ENCODE measurements at places on chromosomes 1 and 21.

GRCh38 chr1:116302281-116302680, 70.8 kb upstream of the ATP1A1 start:
- DNase-seq = no peak

DNA sequence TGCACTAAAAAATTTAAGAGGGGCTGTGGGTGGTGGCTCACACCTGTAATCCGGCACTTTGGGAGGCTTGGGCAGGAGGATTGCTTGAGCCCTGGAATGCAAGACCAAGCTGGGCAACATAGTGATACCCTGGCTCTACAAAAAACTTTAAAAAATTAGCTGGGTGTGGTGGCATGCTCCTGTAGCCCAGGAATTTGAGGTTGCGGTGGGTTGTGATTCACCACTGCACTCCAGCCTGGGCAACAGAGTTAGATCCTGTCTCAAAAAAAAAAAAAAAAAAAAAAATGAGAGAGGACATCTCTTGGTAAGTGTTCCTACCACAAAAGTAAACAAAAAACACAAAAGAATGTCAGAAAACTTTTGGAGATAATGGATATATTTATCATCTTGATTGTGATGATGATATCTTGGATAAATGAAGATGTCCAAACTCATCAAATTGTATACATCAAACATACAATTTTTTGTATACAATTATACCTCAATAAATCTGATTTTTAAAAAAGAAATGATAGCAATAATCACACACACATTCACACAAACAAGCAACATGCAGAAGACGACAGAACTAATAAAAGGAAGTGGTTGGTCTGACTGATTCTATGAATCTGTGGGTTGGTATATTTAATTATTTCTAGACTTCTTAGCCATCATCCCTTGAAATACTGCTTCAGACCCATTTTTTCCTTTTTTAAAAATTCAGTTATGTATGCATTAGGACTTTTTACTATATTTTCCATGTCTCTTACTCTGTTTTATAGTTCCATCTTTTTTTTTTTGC, 465.9 kb downstream of the PLA2G4A start:
- no peak for DNase-seq

DNA sequence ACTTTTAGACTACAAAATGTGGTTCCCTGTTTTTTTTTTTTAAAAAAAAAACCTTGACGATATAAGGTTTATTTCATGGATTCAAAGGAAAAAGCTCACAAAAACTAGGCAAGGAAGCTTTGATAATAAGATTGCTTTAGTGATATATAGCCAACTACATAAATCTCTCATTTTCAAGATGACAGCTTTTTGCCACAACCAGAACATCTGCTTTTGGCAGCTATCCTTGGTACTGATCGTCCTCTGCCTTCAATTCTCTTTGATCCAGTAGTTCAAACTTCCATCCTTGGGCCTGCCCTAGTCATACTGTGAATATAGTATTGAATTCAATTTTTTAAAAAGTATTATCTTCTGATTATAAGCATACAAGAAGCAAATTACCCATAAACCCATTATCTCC, 72.9 kb upstream of the CD53 start:
- no peak for DNase-seq

GRCh38 chr1:77545970-77546369, 136.5 kb downstream of the ZZZ3 start:
- DNase-seq = no peak

- no peak for DNase-seq
Measured at GRCh38 chr1:39643705-39644104, 4.3 kb upstream of the HEYL start.

DNA sequence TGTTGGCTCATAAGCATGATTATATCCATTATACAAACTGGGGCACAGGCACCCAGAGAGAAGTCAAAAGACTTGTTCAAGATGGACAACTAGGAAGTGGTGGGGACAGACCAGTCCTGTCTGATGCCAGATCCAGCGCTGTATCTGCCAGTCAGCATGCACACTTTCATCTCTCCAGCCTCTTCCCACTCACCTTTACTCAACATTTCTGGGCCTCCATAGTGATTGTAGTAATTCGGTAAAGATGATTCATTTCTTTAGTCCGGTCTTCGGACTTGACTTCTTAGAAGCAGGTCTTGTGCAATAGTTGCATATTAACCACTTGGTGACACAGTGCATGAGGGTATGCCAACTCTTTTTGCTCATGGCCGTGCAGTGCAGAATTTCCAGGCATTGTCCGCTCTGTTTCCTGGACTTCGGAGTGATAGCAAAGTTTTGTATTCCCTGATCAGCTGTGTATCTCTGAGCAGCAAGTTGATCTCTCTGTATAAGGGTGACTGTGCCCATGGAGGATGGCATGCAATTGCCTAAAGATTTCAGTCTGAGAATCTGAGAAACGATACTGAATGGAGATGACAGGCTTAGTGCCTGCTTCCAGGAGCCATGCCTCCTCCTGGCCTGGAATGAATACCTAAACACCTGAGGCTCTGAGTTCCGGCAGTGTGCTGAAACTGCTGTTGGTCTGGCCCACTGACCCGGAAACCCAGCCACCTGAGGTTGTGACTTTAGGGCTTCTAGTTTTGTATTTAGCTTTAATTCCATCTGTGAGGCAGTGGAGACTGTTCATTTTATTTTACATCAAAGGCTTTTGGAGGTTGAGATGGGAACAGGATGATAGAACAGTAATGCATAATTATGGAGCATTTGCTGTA, 39.0 kb downstream of the GALNT2 start:
- DNase-seq = no peak

DNA sequence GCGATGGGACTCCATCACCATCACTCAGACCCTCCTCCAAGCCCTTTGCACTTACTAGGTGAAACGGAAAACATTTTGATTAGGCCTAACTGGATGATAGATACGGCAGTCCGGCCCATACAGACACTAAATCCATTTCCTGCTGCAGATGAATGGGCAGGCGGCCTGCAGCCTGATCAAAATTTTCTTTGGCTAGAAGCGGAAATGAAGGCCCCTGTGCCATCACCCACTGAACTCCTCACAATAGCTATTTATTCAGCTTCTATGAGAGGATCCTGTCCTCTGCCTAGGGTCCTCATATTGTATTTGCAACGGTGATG, 200.5 kb downstream of the OMA1 start:
- DNase-seq = no peak

DNA sequence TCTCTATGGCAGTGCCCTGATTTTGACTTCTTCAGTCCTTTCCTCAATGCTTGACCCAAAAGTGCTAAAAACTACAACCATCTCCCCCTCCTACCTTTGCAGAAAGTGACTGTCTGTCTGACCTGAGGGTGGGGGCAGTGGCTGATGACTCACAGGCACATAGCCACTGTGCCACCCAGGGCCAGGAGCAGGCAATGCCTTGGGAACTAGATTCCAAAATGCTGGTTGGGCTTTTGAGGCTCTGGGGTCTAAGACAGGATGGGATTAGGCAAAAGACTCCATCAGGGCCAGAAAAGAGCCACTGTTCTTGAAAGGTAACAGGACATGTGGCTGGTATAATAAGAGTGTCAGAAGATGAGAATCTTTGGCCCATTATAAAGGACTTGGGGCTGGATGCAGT, 129.5 kb upstream of the KIAA0040 start:
- DNase-seq = no peak

GRCh38 chr21:44375761-44376241, 22.4 kb downstream of the TRPM2 start:
- DNase-seq = no peak

DNA sequence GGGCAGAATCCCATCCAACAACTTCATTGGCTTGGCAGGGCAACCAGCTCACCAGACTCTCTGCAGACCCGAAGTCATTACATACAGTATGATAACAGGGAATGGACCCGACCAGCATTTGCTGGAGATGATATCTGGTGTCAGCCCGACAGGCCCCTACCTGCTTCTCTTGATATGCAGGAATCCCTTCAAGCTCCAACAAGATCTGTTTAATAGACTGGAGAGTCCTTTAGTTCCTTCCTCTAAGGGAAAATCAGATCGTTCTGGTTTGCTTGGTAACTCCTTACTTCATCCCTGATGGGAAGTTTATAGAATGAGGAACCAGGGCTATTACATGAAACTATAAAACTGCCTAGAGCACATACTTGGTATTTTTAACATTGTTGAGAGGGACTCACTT, 61.2 kb downstream of the EDARADD start:
- DNase-seq = no peak

GRCh38 chr1:68795956-68796355, 299.1 kb upstream of the DEPDC1 start:
- no peak for DNase-seq

GRCh38 chr1:214632091-214632490, 29.1 kb downstream of the CENPF start:
- no peak for DNase-seq

DNA sequence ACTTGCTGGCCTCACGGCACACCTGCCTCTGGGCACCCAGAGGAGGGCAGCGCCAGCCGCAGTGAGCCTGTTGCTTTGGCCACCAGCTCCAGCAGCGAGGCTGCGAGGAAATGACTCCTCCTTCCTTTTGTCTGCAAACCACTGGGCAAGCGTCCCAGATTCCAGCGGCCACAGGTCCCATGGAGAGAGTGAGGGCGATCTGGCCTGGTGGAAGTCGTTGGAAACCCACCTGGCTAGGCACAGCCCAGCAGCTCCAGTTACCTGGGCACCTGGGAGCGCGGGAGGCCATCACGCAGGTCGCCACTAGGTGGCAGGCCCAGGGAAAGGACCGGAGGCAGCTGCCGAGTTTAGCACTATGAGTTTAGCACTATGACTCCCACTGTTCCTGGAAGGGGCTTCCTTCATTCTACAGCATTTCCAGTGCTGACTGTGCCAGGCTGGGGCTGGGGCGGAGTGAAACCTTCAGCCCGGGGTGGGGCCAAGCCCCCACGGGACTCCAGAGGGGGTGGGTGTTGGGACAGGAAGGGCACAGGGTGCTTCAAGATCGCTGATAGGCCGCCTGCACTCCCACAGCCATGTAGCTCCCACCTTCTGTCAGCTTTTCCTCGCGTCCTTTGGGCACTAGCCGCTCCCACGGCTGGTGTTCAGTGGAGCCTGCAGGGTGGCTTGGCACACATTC, 1.1 kb upstream of the ESPN start:
- peak; percentile 24 for DNase-seq

- DNase-seq = no peak
Measured at GRCh38 chr1:218942431-218942830, 231.2 kb upstream of the LYPLAL1 start.

GRCh38 chr1:113769601-113769970, 10.3 kb upstream of the PHTF1 start:
- no peak for DNase-seq

GRCh38 chr1:16243936-16244649, 7.1 kb upstream of the CPLANE2 start:
- peak; percentile 76 for DNase-seq

DNA sequence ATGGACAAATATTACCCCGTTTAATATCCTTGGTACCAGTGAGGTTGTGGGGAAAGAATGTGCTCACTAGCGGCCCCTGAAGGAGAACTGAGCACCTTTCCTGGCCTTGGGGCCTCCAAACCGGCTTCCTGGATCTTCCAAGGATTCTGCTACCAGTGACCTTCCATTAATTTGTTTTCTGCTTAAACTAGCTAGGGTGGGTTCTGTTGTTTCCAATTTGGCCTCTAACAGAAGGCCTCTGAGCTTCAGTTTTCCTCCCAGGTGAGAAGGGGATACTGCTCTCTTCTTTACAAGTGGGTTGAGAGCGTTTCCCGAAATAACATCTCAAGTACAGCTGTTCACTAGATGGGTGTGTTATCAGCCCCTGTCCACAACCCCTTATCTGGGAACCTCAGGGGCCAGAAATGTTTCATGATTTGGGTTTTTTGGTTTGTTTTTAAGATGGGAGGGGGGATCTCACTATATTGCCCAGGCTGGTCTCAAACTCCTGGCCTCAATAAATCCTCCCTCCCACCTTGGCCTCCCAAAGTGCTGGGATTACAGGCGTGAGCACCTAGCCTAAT, 16.9 kb upstream of the IFNGR2 start:
- DNase-seq = no peak

DNA sequence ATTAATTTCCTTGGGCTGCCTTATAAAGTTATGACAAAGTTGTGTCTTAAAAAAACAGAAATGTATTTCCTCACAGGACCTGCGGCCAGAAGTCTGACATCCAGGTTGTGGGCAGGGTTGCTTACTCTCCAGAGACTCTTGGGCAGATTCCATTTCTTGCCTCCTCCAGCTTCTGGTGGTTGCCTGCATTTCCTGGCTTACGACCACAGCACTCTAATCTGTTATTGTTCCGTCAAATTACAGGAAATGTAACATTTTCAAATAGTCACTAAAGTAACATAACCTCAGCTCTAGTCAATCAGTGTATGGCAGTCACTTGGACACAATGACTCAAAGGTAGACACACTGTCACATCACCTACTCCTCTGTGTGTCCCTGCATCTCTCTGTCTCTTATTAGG, 226.8 kb downstream of the DNAH14 start:
- DNase-seq = no peak

GRCh38 chr1:85571181-85571759, 9.3 kb upstream of the CCN1 start:
- DNase-seq = no peak

DNA sequence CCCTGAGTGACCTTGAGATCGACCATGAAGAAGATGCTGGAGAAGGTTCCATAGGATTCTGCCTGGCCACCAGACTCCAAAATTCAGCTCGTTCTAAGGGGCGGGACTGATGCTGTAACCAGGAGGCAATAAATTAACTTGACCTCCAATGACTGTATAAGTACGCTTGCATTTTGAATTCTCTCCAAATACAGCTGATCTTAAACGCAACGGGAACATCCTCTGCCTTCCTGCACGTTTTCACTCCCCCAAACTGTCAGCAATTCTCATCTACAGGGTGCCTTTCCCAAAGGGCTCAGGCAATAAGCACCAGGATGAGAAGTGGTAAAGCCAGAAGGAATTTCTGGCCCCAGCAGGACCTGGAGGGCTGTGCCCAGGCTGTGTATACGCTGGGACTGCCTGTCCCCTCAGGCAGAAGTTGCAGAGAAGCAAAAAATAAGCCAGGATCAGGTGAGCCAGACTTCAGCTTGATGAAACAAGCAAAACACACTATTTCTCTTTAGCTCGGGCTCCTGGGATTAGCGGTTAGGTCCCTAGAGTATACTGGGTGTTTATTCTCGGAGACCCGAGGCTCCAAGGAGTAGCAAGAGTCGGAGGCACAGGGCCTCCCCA, 124.8 kb downstream of the LRIG2 start:
- DNase-seq = no peak

- no peak for DNase-seq
Measured at GRCh38 chr1:246428542-246429308, 78.4 kb downstream of the SMYD3 start.

- no peak for DNase-seq
Measured at GRCh38 chr21:35953597-35953996, 106.7 kb downstream of the SETD4 start.

DNA sequence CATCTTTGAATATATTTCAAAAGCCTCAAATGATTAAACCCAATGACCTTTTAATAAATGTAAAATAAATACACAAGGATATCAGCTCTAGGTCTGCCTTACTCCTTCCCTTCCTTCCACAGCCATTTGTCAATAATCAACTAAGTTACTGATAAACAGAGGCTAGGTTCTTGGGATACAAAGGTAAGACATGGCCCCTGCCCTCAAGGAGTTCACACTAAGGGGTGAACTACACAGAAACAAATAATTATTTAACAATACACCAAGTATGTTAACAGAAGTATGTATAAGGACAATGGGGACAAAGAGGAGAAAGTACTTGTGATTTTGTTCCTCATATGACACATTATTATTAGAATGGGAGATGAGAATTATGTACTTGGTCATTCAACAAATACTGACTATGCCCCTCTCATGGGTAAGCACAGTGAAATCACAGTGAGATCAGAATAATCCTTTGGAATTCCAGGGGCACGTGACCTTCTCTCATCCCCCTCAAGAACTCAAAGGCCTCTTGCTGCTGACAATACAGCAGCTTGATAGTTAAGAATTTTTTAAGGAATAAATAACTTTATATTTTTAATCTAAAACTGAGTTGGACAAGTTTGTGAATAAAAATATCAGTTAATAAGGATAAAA, 40.2 kb downstream of the ATP1B1 start:
- DNase-seq = no peak
